CD4-positive, alpha-beta T cell treated with Interferon alpha-2 for 1 hour (primary cell): ENCODE measurements at places on chromosomes 3 and 15.

DNA sequence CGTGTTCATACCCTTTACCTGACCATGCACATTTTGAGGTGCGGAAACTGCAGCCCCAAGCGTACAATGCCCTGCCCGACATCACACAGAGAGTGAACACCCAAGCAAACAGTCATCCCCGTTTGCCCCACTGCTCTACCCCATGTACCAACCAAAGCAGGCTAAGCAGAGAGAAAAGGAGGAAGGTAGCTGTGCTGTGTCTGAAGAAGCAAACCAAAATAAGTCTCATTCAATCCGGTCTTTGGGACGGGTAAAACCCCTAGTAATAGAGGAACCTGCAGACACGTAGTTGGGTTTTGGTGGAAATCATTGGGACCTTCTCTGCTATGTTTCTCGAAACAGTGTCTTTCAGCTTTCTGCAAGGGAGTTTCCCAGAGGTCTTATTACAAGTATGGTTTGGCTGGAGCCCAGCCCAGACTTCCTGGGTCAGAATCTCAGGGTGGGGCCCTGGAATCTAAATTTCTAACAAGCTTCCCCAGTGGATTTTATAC, 164.6 kb upstream of the HES1 start:
- DNase-seq, result peak; percentile 6

GRCh38 chr15:85475711-85476110, 95.3 kb downstream of the AKAP13 start:
- DNase-seq, result no peak

- DNase-seq, result no peak
Observed at GRCh38 chr15:33043636-33044035, 150.9 kb downstream of the FMN1 start.

DNA sequence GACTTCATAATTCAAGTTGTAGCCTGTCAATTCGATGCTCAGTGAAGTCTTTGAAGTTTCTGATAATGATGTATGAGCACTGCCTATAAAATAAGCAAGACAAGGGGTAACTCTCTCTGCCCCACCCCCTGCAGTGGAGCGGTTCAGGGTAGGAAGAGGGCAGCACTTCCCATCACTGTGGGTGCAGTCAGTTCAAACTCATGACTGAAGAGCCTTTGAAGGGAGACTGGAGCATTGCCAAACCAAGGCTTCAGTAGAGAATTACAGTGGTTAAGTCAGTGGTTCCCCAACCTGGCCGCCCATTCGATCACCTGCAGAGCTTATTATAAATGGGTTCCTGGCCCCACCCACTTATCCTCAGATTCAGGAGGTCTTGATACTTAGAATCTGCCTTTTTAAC, 190.6 kb downstream of the SHQ1 start:
- peak; percentile 61 for DNase-seq

DNA sequence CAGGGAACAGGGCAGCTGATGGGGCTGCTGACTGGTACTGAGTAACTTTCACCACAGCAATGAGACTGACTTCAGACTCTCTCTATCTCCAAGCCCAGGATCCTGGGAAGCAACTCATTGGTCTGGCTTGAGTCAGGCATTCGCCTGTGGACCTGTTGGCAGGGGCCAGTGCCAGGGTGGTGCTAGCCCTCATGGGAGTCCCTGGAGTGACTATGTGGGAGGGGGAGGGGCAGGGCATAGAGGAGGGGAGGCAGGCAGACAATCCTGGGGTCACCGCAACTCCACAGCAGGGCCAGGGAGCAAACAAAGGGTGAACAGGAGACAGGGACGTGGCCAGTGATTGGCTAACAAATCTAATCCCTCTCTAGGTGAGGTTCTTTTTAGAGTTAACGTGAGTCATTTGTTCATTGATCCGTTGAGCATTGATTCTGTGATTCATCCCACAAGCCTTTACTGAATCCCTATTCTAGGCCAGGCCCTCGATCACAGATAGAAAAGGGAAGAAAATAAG, 71.8 kb downstream of the CEMIP start:
- no peak for DNase-seq

- no peak for DNase-seq
Observed at GRCh38 chr3:46546896-46547440, 19.1 kb downstream of the LRRC2 start.

- DNase-seq, result no peak
Observed at GRCh38 chr3:69020424-69020823, 6.9 kb upstream of the EOGT start.

DNA sequence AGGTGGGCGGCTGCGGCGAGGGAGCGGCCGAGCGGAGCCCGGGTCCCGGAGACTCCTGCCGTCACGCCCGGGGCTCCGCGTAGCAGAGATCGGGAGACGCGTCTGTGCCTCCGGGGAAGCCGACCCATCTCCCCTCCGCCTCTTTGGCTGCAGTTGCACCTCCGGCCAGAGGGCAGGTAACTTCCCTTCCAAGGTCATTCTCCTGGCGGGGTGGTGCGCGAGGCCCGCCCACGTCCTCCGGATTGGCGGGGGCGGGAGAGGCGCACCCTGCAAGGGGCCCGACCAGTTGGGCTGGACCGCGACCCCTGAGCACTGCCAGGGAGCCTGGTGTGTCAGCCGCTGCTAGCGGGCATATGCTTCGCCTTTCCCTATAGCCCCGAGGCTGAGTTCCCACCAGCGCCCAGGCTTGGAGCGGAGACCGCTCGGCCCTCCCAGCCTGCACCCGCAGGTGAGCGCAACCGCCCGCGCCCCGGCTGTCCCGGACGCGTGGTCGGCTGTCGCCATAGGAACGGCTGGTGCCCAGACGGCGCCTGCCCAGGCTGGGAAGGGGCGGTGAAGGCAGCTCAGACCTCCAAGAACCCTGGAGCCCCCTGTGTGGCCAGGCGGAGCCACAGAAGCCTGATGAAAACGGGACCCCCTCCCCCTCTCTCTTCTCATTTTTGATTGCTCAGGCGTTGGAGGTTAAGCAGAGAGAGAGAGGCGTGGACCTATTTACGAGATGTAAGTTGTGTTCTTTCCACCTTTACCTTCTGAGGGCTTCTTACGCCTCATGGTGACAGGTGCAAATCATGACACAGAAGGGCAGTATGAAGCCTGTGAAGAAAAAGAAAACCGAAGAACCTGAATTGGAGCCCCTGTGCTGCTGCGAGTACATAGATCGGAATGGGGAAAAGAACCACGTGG, 453 bp downstream of the ZDHHC23 start:
- peak; percentile 31 for DNase-seq

- DNase-seq, result no peak
Observed at GRCh38 chr3:105490045-105490444, 123.3 kb downstream of the ALCAM start.

- no peak for DNase-seq
Observed at GRCh38 chr15:59349680-59350420, 22.8 kb downstream of the MYO1E start.

DNA sequence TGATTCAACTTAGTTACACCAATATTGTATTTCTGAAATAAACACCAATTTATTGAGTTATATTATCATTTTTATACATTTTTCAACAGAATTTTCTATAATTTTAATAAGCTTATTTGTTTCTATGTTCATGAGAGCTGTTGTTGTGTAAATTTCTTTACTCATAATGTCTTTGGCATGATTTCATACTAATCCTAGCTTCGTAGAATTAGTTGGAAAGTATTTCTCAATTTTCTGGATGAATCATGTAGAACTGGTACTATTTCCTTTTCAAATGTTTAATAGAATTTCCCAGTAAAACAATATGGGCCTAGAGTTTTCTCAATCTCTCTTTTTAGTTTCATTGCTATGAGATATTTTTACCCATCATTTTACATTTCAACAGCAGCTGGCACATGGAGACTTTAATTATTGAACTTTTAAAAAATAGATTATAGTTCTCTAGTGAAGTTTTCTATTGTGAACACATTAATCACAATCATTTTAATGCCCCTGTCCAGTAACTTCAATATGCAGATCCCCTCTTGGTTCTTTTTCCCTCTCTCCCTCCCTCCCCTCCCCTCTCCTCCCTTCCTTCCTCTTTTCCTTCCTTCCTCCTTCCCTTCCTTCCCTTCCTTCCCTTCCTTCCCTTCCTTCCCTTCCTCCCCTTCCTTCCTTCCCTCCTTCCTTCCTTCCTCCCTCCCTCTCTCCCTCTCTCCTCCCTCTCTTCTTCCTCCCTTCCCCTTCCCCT, 1357.1 kb downstream of the ZPLD1 start:
- no peak for DNase-seq

DNA sequence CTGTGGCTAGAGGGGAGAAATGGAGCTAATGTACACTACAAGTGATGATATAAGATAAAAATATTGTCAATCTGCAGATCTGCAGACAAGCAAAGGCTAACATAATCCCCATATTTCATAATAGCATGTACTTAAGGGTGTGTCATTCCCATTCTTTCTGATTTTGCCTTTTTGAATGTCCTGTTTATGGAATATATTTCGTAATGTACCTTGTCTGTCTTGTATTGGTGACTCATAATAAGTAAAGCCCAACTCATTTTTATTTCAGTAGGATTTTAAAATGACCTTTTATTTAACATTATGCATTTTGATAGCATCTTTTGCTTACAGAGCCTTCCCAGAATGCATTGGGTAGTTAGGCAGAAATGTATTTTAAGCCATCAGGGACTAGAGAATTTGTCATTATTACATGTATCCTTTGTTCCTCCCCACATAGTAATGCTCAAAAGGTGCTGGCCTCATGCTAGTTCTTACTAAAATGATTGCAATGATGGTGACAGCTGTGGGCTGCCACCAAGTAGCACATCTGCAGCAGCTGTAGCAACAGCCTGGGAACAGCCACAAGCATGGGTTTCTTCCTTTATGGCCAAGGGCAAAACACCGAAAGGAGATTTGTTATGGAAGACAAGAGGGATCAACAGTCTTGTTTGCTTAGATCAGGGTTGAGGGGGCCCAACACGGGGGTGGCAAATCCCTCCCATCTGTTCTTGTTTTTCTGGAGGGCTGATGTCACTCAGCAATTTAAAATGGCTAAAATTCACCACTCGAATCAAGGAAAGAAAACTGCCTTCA, 188.5 kb downstream of the CADPS start:
- DNase-seq, result no peak
